Activated naive CD8-positive, alpha-beta T cell treated with anti-CD3 and anti-CD28 coated beads for 36 hours (primary cell): ENCODE measurements at places on chromosomes 4 and X. TPM values are rescaled to one million over a fixed set of nuclear protein-coding genes. Genes with fewer than 3 reads are reported as not detected.

- DNase-seq = no peak
Measured at GRCh38 chr4:3644849-3645627, 112.8 kb upstream of the LRPAP1 start.

- DNase-seq = no peak
Measured at GRCh38 chrX:56068274-56068758, 163.8 kb upstream of the KLF8 start.

GRCh38 chrX:44878780-44879179 lies 5.8 kb downstream of the KDM6A start:
- no peak for DNase-seq

GRCh38 chrX:22109442-22109841 lies 77.3 kb downstream of the PHEX start:
- no peak for DNase-seq

- no peak for DNase-seq
Measured at GRCh38 chrX:83916525-83916924, 55.6 kb downstream of the CYLC1 start.

DNA sequence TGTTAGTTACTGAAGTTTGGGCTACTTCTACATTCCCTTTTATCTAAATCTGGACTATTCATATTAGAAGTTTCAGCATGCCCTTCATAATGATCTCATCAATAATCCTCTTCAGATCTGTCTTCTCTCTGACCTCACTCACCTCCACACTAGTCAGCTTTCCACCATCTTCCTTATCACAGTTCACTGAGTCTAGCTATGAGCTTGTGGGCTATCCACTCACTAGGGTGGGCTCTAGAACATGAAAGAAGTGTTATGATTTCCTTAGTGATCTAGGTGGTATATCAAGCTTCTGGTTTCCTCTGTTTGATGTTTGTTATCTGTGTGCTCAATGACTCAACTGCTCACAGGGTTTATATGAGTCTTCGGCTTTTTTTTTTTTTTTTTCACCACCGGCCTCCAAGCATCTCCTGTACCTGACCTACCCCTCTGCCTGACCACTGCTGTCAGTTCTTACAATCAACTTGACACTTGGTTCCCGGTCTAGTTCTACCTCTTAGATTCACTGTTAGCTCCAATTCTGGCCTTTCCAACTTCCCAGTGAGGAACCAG lies 103.1 kb downstream of the PAPSS1 start:
- DNase-seq = no peak

DNA sequence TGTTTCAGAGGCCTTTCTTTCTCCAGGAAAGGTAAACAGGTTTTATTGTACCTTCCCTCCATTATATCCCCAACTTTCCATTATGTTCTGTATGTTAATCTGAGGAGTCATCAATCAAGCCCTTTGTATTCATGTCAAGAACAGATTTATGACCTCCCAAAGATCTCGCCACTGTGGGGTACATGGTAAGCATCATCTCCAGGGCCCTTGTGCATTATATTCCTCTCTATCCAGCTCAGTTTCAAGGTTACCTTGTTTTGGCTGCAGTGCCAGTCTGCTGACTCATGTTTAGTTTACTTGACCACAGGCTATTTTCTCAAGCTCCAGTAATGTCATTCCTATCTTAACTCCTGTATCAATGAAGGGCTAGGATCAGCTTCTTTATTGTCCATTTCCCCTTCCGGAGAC lies 125.1 kb upstream of the FRMPD4 start:
- DNase-seq = no peak

GRCh38 chr4:185512516-185512915 lies 22.8 kb downstream of the PDLIM3 start:
- DNase-seq = no peak

- no peak for DNase-seq
Measured at GRCh38 chr4:156102411-156102810, 148.7 kb upstream of the CTSO start.

DNA sequence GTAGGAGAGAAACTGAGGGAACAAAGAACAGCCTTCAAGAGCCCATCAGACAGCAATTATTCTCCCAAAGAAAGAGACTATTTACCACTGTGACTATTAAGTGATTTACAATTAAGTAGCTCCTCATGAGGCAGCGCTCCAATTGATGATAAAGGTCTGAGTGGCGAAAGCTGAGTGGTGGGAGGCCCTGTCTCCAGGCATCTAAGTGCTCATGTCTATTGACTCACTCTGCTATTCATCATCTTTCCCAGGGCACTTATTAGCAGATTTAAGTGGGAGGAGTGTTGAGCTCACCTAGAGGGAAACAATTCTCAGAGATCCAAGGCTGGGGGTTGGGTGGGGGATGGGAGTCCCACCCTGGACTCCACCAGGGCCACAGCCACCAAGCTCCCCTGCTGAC lies 23.3 kb downstream of the AMER1 start:
- DNase-seq = no peak

- no peak for DNase-seq
Measured at GRCh38 chr4:8135666-8136065, 22.9 kb downstream of the ABLIM2 start.

The HTT-AS gene
- total RNA-seq = not detected

The LRP2BP gene
- total RNA-seq = 0.41 TPM

The DDX3X gene
- 275 TPM for total RNA-seq

The HEPH gene
- not detected for total RNA-seq

The DCAF12L1 gene
- total RNA-seq = not detected

The ANXA3 gene
- total RNA-seq = 3.4 TPM

The GAGE12F gene
- not detected for total RNA-seq

The P2RY4 gene
- total RNA-seq = 0.12 TPM
